ENCODE measurements at places on chromosomes 12 and 14.

GRCh38 chr12:112665958-112666357 lies 125.6 kb upstream of the RPH3A start:
- DNase-seq, result no peak

DNA sequence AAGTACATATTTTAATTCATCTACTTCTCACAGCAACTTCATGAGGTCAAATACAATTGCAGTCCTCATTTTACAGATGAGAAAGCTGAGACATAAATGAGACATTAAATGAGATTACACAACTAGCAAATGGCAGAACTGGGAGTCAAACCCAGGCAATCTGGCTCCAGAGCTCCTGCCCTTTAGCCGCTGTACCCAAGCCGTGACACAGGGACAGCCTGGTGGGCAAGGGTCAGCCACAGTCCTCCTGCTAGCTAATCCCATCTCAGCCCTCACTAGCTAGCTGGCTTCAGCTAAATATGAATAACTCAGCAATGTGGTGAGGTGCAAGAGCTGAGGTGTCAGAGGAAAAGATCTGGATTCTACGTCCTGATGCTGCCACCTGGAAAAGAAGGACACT lies 54.8 kb downstream of the NINJ2 start:
- DNase-seq, result no peak

DNA sequence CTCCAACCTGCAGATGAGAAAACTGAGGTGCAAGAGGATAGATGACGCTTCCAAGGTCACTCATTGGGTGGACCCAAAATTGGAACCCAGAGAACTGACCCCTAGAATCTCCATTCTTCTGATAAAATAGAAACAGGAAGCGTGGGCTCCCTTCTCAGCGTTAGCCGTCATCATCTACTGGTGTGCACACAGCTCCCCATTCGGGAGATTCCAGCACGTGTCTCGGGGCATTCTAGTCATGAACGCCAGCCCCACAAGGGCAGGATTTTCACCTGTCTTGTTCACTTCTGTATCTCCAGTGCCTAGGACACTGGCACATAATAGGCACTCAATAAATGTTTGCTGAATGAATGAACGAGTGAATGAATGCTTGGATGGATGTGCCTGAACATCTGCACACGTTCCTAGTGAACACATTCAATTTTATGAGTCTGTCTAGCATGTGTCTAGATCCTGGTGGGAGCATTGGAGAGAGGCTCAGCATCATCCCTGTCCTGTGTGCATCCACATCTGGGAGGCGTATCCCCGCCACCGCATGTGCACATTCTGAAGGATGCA lies 30.5 kb downstream of the RASAL1 start:
- no peak for DNase-seq

DNA sequence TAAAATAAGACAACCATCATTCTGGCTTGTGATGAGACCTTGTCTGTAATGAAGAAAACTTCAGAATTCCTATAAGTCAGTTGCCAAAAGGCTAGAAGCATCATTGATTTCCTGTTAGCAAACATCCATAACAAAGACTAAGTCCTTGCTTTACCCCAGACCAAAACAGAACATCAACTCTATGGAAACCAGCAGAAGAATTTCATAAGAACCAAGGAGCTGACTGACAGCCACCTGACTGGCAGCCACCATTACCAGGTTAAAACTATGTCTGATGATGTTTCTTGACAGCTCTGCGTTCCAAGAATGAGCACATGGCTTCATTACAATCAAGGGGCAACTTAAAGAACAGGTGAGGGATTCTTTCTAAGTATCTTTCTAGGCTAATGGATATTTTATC lies 29.3 kb downstream of the HECTD4 start:
- no peak for DNase-seq

DNA sequence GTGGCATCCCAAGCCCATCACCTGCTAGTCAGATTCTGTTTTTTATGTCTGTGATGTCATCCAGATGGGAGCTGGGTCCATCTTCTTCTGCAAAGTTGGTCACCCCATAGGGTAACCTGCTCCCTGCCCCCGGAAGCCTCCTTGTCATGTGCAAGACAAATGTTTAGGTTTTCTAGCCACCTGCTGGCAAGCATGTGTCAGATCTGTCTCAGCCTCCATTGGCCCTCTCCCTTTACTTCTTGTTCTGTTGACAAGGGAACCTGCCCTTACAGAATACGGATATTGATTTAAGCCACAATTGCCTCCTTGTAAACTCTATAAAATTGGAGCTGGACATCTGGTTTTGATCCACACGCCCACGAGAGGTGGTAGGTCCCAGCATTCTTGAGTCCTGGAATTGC lies 7.5 kb downstream of the NTF3 start:
- no peak for DNase-seq

DNA sequence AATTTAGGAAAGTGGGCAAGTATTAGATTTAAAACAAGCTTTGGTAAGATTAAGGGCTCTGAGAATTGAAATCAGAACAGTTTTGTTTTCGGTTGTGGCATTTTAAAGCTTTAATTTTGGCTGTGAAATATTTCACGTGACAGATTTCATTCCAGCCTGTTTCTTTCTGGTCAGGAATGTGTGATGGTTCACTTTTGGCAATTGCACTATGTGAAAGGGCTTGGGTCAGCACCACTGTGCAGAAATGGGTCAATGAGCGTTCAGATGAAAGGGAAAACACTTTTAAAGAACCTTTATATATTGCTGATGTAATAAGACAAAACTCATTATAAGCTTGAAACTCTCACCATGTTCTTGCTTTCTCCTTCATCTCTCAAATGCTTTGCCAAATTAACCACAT lies 17.1 kb downstream of the NUBPL start:
- no peak for DNase-seq

DNA sequence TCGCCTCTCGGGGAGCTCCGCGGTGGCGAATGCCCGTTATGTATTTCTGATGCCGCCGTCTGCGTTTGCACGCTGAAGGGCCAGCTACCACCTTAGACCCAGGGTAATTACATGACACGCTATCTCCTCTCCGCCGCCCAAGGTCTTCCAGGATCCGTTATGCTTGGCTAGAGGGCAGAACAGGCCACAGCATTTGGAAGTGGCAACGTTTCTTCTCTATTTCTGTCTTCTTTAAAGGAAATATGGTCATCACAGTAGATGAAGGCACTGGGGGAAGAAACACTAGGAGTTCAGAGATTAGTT lies 861 bp upstream of the MDGA2 start:
- no peak for DNase-seq

- no peak for DNase-seq
These were observed 16.2 kb downstream of the KIF21A start for GRCh38 chr12:39426636-39427240.

DNA sequence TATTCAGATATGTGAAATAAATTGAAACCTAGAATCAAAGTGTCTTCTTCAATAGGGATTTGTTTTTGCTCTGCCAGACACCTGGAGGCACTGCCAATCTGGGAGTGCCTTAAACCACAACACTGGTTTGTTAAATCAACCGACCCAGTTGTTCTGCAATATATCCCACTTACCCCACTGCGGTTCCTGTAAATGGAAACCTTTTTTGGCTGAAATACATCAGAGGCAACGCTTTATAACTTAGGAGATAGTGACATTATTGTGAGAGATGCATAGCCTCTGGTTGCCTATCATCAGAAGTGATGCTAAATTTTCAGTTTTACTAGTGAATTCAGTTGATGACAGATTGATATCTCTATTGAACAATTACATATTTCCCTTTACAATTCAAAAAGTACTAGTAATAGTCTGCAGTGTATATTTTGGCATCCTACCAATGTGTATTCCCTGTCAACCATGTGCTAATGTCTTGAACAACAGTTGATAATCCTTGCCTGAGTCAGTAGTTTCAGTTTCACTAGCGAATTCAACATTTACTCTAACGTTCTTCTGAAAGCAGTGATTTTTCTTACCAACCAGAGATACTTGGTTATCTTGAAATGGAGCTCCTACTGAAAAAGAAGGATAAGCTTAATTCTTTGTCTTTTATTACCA lies 30.5 kb downstream of the PPP2R5C start:
- no peak for DNase-seq

DNA sequence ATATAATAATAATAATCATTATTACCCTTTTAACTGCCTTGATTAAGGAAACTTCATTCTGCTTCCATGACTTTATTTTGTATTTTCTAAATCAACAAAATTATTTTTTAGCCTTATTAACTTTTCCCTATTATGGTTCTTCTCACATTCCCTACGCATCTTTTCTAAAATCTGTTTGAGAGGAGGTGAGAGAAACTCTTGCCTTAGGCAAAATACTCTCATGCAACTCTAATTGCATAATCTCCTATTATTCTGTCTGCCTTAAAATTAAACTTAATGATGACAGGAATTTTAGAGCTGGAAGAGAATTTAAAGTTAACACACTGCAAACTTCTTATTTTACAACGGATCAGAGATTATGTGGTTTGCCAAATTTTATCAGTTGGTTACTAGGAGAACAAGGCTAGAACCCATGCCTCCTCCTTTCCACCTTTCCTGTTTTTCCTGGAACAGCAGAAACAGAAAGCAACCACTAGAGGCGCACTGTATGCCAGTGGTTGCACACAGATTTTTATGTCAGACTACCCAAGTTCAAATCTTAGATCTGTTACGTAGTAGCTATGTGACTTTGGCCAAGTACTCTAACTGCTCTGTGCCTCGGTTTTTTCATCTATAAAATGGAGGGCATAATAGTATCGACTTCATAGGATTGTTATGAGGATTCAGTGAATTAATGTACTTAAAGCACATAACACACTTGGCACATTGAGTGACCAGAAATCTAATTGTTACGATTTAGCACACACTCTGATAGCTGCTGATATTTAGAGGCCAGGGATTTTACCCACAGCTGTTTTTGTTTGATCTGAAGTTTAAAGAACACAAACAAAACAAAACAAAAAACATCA lies 4.3 kb upstream of the BRMS1L start:
- no peak for DNase-seq
